NCI-H2081 treated with DMSO at 0.1 percent for 48 hours (cell line): ENCODE measurements at places on chromosomes 16 and 17.
A peak's percentile ranks its signal among the peaks of the same experiment; 100 is the strongest.

- DNase-seq = no peak
Observed at GRCh38 chr16:72428681-72429376, 256.9 kb upstream of the PMFBP1 start.

DNA sequence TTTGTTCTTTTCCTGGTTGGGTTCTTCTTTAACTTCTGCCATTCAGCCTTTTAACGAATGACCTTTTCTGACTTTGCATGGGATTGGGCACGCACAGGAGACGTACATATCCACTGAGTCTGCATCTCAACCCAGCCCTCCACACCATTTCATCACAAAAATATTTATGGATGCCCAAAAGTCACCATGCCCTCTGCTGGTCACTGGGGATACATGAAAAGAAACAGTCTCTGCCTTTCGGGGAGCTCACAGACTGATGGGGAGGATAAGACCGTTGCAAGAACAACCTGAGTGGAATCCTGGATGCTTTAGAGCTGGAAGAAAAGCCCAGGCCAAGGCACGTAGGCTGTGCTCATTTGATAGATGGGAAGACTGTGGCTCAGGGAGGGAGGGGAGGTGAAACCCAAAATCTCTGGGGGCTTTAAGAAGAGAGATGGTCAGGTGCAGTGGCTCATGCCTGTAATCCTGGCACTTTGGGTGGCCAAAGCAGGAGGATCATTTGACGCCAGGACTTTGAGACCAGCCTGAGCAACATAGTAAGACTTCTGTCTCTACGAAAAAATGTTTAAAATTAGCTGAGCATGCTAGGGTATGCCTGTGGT, 7.9 kb upstream of the MT2A start:
- DNase-seq = peak; percentile 0

- DNase-seq = no peak
Observed at GRCh38 chr16:2971134-2971984, 2.2 kb downstream of the PAQR4 start.

- DNase-seq = no peak
Observed at GRCh38 chr17:35174835-35175334, 19.3 kb downstream of the SLC35G3 start.

- DNase-seq = no peak
Observed at GRCh38 chr16:76583945-76584344, 306.7 kb downstream of the CNTNAP4 start.

DNA sequence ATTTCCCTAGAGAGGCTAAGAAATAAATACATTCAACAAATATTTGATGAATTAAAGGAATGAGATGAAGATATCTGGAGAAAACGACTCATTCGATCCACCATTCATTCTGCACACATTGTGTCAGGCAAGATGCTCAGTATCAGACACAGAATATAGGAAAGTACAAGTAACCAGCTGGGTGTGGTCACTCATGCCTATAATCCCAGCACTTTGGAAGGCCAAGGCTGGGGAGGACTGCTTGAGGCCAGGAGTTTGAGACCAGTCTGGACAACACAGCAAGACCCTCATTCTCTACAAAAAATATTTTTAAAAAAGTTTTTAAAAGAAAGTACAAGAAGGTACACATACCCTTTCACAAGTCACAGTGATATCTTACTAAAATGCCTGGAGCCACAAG, 42.3 kb downstream of the CRLF3 start:
- DNase-seq = no peak
